ENCODE measurements at places on chromosomes 2 and 18.

GRCh38 chr2:128330583-128330982, 11.9 kb upstream of the HS6ST1 start:
- DNase-seq = no peak

DNA sequence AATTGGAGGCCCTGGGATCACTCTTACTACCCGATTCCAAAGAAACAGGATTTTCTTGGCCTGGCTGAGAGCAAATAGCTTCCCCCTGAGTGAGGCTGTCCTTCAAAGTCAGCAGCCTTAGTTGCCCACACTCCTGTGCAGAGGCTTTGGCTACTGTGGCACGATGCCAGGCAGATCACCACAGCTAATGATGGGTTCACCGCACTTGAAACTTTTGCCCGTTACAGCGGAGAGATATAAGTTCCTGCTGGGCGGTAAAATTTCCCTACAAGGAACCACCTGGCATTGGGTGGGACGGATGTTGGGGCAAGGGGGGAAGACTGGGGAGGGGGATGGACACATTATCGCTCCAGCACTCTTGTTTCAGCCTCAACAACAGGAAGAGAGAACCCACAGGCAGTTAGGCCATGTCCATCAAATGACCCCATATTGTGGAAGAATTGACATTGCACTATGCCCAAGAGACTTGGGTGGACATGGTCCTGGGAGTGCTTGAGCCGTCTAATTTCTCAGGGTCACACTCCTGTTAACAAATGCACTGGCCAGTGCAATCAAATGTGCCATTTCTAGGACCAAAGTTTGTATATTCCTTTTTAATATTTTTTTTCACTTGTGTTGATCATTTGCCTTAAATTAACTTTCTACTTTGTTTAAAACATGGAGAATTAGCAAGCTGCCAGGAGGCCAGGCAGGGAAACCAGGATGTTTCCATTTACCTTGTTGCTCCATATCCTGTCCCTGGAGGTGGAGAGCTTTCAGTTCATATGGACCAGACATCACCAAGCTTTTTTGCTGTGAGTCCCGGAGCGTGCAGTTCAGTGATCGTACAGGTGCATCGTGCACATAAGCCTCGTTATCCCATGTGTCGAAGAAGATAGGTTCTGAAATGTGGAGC, 4.4 kb downstream of the IL1B start:
- no peak for DNase-seq

GRCh38 chr2:3440477-3440876, 61.0 kb downstream of the TRAPPC12 start:
- no peak for DNase-seq

DNA sequence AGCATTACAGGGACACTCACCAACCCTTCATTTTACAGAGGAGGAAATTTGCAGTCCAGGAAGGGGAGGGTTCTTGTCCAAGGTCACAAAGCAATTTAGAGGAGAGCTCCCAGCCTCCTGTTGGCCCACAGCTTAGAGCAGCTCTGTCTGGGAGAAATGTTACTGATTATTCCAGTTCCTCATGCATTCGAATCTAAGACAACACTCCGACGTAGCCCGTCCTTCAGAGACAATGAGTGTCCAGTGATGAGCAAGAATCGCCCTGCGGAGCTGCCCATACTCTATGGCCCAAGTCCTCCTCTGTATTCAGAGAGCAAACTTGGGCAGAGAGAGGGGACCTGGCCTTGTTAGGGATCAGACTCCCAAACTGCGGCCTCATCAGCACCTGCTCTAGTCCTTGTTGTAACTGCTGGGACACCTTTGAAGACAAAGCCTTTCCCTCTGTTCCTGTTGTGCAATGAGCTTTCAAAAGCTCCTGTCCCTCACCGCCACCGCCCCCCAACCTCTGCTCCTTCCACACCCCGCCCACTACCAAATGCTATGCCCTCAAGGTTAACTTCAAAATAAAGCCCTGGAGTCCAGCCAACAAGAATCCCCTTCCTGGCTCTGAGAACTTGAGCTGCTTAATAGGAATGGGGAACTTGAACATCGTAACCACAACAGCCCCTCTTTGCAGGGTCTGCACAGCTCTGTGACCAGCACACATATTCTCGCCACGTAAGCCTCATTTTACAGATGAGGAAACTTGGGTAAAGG, 234.8 kb upstream of the SMAD2 start:
- DNase-seq = no peak

- no peak for DNase-seq
Observed at GRCh38 chr2:8352296-8352695, 329.6 kb upstream of the ID2 start.

DNA sequence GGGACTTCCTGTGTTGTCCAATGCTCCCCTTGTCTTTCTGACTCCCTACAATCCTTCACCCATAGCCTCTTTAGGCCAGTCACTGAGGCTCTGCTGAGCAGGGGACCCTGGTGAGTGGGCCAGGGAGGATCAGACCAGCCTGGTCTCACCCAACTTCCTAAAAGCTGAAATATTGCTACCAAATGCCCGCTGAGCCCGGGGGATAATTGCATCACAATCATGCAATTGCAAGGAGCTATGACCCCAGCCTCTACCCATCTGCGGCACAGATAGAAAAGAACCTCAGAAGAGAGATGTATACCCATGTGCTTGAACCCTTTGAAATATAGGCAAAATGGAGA, 3.7 kb upstream of the SP100 start:
- no peak for DNase-seq
